Neural crest cell (in vitro differentiated cells): ENCODE measurements at places on chromosomes 4 and X. TPM values are rescaled to one million over a fixed set of nuclear protein-coding genes. Genes with fewer than 3 reads are reported as not detected.

DNA sequence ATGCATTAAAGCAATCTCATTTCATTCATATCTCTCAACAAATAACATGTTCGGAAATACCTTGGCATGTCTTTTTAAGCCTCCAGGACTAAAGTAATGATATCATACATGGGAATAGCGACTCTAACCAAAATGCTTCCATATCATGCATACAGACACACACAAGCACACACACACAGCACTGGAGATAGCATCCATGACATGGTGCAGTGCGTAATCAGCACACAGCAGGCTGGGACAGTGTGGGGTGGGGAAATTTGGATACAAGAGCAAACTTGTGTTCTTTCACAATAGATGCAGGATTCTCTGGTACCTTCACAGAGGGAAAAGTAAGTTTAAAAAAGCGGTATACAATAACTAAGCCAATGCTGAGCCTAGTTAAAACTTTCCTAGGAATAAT, 132.3 kb upstream of the HPGD start:
- H3K27ac ChIP-seq = no peak overlapping the region
- H3K36me3 ChIP-seq = no peaks in the 10 kb centered on the region
- no peaks in the 10 kb centered on the region for H3K27me3 ChIP-seq
- peaks cover 4% of the 10 kb centered on the region for H3K4me1 ChIP-seq
- DNase-seq = no peak
- H3K4me3 ChIP-seq = no peak overlapping the region

FABP2 gene
- not detected in 2 replicates for total RNA-seq

H2BW2 gene
- total RNA-seq = 0.20 and 0.51 TPM in 2 replicates

DNA sequence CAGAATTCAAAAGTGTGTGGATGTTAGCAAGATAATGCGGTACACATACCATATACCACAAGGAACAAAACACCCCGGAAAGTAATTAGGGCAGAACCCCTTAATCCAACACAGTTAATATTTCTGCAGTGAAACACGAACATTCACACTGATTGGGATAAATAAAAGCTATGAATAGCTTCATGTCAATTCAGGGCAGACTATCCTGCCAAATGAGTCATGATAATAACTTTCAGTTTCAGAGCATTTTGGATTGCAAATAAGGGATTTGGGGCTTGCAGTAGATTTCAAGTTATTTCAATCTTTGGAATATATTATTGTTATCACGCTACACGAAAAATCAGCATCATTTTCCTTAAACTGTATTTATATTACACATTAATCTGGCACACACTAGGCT, 24.3 kb downstream of the IRF2 start:
- H3K4me3 ChIP-seq = no peak overlapping the region
- peaks cover 67% of the 10 kb centered on the region for H3K4me1 ChIP-seq
- H3K27me3 ChIP-seq = no peaks in the 10 kb centered on the region
- H3K36me3 ChIP-seq = peaks cover 7% of the 10 kb centered on the region
- no peak overlapping the region for H3K27ac ChIP-seq
- no peak for DNase-seq

NAA11 gene
- not detected in 2 replicates for total RNA-seq
